ENCODE measurements at places on chromosomes 5 and 9. TPM values are rescaled to one million over a fixed set of nuclear protein-coding genes. Genes with fewer than 3 reads are reported as not detected.

Gene PCDHB12
- 2.8 TPM for total RNA-seq

GRCh38 chr5:96863949-96864584 lies 12.2 kb upstream of the ERAP2 start:
- no peaks in the 10 kb centered on the region for H3K27me3 ChIP-seq
- H3K27ac ChIP-seq: no peak overlapping the region
- no peaks in the 10 kb centered on the region for H3K36me3 ChIP-seq
- no peak for DNase-seq
- no peak overlapping the region for H3K4me3 ChIP-seq

Gene MLANA
- not detected for total RNA-seq

DNA sequence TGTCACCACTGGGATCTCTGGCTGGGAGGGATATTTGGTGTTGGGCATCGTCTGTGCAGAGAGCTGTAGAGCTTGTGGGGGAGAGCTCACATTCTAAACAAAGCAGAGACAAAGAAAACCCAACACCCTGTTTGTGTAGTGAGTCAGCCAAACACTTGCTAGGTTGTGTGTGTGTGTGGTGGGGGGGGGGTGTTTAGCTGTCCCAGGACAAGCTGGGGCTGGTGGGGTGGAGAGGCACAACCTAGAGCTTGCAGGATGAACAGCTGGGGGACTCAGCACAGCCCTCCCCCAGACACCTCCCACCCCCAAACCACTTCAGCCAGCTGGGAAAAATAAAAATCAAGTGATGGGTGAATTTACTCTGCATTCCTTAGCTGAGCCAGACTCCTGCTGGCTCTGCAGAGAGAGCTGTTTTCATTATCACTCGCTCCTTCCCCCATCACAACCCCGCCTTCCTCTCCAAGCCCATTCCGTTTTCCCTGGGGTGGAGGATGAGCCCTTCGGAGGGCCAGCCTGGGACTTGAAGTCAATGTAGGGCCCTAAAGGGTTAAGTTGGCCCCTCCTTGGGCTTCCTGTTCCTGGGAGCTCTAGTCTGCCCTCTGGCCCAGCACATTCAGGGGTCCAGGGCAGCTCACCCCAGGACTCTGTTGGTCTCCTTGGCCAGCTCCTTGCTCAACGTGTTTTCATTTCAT lies 2.6 kb downstream of the OLFML2A start:
- H3K27me3 ChIP-seq: no peaks in the 10 kb centered on the region
- peak; percentile 36 for DNase-seq
- no peaks in the 10 kb centered on the region for H3K36me3 ChIP-seq
- no peak overlapping the region for H3K4me3 ChIP-seq

Gene ADRB2
- total RNA-seq: 28.0 TPM

Gene MIER3
- 19.7 TPM for total RNA-seq

GRCh38 chr5:13640270-13640669 lies 304.2 kb downstream of the DNAH5 start:
- H3K27me3 ChIP-seq: no peaks in the 10 kb centered on the region
- no peaks in the 10 kb centered on the region for H3K4me1 ChIP-seq
- H3K4me3 ChIP-seq: no peak overlapping the region
- no peak for DNase-seq
- no peaks in the 10 kb centered on the region for H3K36me3 ChIP-seq

Gene FGF18
- total RNA-seq: 4.2 TPM
